ENCODE measurements at places on chromosomes 4 and X. TPM values are rescaled to one million over a fixed set of nuclear protein-coding genes. Genes with fewer than 3 reads are reported as not detected.

DNA sequence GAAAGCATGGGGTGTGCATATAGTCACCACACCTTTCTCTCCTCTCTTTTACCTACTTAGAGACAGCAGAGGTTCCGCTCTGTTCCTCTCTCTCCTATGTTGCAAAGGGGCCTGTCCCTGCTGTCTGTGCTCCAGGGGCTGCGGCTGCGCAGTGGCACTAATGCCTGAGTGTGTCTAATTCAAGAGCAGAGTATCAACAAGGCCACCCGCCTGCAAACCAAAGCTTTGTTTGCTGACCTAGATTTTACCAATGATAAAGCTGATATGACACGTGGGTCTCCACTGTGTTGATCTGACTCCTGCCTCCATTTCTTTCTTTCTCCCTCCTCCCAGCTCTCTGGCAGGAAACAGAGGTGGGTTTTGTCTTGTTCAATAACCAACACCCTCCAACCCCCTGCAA, 74.9 kb downstream of the NSG1 start:
- peak; percentile 65 for DNase-seq
- H3K27me3 ChIP-seq, result no peaks in the 10 kb centered on the region

GRCh38 chr4:128347930-128348660, 60.5 kb upstream of the PGRMC2 start:
- no peaks in the 10 kb centered on the region for H3K4me1 ChIP-seq
- H3K4me3 ChIP-seq, result no peak overlapping the region
- no peak overlapping the region for H3K27ac ChIP-seq
- no peak for DNase-seq

DNA sequence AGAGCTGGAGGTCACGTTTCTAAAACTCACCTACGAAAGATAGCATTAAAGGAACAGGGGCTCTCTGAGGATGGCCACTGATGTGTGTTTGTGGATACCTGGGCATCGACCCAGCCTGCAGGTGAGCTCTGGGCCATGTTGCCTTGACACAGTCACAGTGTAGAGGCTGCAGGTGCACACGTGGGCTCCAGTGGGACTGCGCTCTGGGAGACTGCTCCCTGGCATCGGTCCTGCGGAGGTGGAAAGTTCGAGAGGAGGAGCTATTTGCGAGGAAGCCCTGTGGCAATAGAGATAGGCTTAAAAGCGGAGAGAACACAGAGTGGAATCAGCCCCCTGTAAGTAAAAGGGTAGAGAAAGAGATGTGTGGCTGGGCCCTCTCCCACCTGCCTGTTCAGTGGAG, 12.3 kb upstream of the TADA2B start:
- H3K4me1 ChIP-seq, result peaks cover 10% of the 10 kb centered on the region
- H3K27ac ChIP-seq, result no peak overlapping the region
- no peak overlapping the region for H3K4me3 ChIP-seq

GRCh38 chr4:119478446-119479179, 150.0 kb downstream of the PDE5A start:
- peaks cover 51% of the 10 kb centered on the region for H3K36me3 ChIP-seq
- no peak for DNase-seq
- H3K4me3 ChIP-seq, result no peak overlapping the region
- no peaks in the 10 kb centered on the region for H3K27me3 ChIP-seq
- no peaks in the 10 kb centered on the region for H3K4me1 ChIP-seq

DNA sequence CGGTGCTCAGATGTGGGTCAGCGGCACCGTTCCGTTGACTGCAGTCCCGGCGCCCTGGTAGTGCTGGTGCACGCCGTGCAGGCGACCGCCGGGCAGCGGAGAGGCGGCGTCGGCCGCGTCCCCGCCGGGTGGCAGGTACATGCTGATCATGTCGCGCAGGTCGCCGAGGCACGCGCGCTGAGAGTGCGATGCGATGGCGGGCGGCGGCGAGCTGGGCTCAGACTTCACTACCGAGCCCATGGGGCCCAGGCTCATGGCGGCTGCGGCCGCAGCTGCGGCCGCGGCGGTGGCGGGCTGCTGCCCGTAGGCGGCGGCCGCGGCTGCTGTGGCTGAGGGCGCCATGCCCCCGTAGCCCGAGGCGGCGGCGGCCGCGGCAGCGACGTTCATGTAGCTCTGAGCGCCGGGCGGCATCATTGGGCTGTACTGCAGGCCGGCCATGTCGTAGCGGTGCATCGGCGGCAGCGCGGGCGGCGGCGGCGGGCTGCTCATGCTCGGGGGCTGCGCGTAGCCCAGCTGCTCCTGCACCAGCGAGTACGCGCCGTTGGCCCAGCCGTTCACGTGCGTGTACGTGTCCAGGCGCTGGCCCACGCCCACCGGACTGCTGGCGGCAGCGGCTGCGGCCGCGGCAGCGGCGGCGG, 1.0 kb downstream of the SOX3 start:
- H3K27ac ChIP-seq, result no peak overlapping the region
- peaks cover 2% of the 10 kb centered on the region for H3K36me3 ChIP-seq
- peaks cover 3% of the 10 kb centered on the region for H3K4me1 ChIP-seq
- DNase-seq, result no peak

DNA sequence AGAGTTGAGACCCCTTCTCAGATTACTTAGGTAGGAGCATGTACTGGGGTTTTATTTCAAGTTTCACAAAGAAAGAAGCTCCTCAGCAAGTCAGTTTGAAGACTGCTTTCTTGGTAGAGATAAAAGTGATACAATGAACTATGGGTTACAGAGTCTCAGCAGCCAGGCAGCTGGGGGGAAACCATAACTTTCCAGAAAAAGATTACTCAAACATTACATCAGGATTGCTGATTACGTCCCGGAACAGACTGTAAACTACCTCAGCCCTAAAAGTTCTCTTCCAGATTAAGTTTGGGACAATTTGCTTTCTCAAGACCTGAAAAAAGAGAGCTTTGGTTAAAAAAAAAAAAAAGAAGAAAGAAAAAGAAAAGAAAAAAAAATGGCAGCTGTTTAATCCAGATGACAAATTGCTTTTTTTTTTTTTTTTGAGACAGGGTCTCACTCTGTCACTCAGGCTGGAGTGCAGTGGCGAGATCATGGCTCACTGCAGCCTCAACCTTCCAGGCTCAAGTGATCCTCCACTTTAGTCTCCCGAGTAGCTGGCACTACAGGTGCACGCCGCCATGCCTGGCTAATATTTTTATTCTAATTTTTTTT, 16.6 kb downstream of the SAT1 start:
- H3K4me3 ChIP-seq, result no peak overlapping the region
- H3K36me3 ChIP-seq, result no peaks in the 10 kb centered on the region
- H3K4me1 ChIP-seq, result peaks cover 4% of the 10 kb centered on the region
- no peak for DNase-seq
- no peak overlapping the region for H3K27ac ChIP-seq

DNA sequence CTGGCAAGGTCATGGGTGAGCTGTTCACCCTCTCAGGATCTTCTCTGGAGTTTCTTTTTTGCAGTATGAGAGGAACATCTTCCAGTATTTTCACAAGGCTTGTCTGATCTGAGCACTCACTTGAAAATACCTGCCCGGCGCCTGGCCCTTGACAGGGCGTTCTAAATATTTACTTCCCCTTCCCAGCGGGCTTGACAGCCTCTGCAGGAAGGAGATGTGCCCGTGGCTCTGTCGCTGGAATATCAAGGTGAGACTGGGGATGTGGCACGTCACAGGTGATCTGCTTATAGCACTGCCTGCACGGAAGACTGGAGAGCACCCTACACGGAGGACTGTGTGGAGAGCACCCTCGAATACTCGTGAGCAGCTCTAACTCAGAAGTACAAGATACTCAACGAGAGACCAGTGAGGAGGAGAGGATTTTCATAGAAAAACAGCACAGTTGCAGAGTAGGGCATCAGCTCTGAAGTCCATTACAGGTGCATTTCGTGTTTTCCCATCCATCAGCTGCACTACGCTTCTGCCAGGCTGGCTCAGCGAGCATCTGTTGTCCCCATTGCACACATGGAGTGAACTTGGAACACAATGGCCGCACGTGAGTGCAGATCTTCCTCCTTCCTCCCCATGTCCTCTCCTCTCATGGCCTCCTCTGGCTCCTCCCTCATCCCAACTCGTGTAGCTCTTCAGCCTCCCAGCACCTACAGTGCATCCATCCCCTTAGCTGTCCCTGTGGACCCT, 32.1 kb downstream of the ZBTB49 start:
- no peaks in the 10 kb centered on the region for H3K27me3 ChIP-seq
- no peak overlapping the region for H3K4me3 ChIP-seq
- H3K4me1 ChIP-seq, result no peaks in the 10 kb centered on the region
- no peak for DNase-seq
- H3K36me3 ChIP-seq, result peaks cover 12% of the 10 kb centered on the region

DNA sequence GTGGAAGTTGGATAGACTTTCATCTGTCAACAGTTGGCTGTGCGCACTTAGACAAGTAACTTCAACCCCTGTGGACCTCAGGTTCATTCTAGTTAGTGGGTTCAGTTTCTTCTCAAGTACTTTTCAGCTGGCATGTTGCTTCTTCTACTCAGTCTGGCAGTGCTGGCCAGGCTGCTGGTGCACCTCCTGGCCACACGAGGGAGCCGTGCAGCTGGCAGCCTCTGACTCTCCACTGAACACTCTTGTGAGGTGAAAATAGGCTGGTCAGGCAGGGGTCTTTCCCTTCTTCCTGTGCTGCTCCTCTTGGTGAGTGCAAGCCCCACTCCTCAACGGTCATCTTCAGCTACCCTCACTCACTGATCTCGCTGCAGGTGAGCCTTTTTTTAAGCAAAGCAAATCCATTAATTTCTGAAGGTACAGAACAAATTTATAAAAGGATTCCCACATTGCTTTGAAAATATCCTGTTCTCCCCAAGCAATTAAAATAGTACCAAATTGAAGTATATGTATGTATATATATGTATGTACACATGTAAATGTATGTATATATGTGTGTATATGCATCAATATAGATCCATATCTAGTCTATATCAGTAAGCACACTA, 30.6 kb downstream of the LONRF3 start:
- H3K36me3 ChIP-seq, result no peaks in the 10 kb centered on the region
- H3K27me3 ChIP-seq, result no peaks in the 10 kb centered on the region
- H3K4me3 ChIP-seq, result no peak overlapping the region
- H3K4me1 ChIP-seq, result no peaks in the 10 kb centered on the region

- H3K4me3 ChIP-seq, result no peak overlapping the region
- no peak for DNase-seq
- H3K36me3 ChIP-seq, result no peaks in the 10 kb centered on the region
- H3K27me3 ChIP-seq, result peaks cover 2% of the 10 kb centered on the region
Observed at GRCh38 chrX:106752101-106752678, 25.7 kb downstream of the RNF128 start.

DNA sequence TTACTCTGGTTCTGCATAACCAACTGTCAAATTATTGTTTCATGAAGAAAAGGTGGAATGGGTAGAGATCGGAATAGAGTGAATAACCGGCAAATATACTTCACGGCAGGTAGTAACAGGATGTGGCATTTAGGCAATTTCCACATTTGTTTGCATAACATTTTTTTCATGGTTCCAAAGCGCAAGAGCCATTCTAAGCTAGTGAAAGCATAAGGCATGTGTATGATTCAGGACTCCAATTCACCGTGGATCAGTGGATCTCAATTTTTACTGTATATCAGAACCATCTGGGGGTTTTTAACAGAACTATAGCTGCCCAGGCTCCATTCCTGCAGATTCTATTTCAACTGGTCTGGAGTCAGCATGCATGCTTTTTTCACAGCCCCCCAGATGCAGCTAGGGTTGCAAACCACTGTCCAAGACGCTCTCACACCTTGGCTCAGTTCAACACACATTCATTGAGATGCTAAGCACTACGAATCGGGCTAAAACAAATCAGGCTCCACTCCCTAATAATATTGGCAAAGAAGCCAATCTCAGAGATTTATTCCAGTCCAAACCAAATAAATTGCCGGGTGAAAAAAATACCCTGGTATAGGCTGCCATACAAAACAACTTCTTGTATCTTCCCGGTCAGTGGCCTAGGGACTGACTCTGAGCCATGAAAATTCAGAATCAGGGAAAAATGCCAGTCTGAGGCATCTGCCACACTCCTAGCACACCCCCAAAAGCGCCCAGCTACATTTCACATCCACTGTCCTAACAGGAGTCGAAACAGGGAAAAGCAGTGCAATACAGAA, 30.0 kb downstream of the AFAP1 start:
- H3K27me3 ChIP-seq, result no peaks in the 10 kb centered on the region
- H3K4me3 ChIP-seq, result no peak overlapping the region
- no peak for DNase-seq
- no peaks in the 10 kb centered on the region for H3K36me3 ChIP-seq
- H3K4me1 ChIP-seq, result peaks cover 8% of the 10 kb centered on the region
- no peak overlapping the region for H3K27ac ChIP-seq

DNA sequence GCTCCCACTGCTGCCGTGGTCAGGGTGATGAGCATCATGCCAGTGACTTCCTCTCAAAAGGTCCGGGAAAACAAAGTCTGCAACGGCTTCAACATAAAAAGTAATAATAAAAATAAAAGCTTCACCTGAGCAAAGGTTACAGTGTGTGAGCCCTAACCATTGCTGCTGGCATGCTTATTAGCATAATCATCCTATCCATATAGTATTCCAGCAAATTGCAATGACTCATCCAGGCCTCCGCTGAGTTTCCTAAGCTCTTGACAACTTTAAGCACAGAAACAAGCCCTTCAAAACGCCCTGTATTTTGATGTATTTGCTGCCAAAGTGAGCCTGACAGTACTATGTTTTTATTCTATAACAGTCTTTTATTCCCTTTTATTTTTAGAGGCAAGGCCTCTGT, 100.5 kb downstream of the AASDH start:
- H3K27ac ChIP-seq, result no peak overlapping the region
- DNase-seq, result no peak
- H3K4me1 ChIP-seq, result peaks cover 10% of the 10 kb centered on the region
- H3K4me3 ChIP-seq, result no peak overlapping the region

- peaks cover 2% of the 10 kb centered on the region for H3K27me3 ChIP-seq
- DNase-seq, result no peak
Observed at GRCh38 chr4:100244347-100244746, 54.1 kb upstream of the DDIT4L start.

DNA sequence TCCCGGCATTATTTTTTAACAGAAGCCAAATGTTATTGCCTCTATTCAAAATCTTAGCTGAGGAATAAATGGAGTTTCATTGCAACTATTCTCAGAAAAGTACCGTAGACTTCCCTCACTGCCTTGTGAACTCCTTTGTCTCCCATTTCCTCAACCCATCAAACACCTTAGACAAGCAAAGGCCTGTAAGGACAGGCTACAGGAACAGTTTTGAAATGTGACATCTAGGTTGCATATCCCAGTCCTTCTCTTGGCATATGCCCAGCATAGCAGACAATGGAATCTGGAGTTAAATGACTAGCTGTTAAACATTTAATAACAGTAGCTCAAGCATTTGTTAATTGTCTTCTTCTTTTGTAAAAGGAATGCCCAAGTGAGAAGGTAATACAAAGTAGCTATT, 1371.7 kb downstream of the STIM2 start:
- no peaks in the 10 kb centered on the region for H3K36me3 ChIP-seq
- no peak for DNase-seq

GRCh38 chr4:3364199-3364598, 71.4 kb downstream of the RGS12 start:
- no peak overlapping the region for H3K4me3 ChIP-seq
- no peak overlapping the region for H3K27ac ChIP-seq
- H3K36me3 ChIP-seq, result no peaks in the 10 kb centered on the region
- peaks cover 15% of the 10 kb centered on the region for H3K4me1 ChIP-seq

- no peak overlapping the region for H3K4me3 ChIP-seq
- no peak for DNase-seq
- H3K4me1 ChIP-seq, result no peaks in the 10 kb centered on the region
- H3K36me3 ChIP-seq, result no peaks in the 10 kb centered on the region
- peaks cover 4% of the 10 kb centered on the region for H3K27me3 ChIP-seq
- H3K27ac ChIP-seq, result no peak overlapping the region
Observed at GRCh38 chrX:9207142-9207541, 173.2 kb upstream of the FAM9B start.

The PHOX2B gene
- total RNA-seq, result not detected

The RASL11B gene
- total RNA-seq, result 0.25 TPM

The FRG2 gene
- total RNA-seq, result not detected

The DSPP gene
- not detected for total RNA-seq

The PPP2R3B gene
- 26.3 TPM for total RNA-seq

The CXCL1 gene
- not detected for total RNA-seq

The RNF150 gene
- total RNA-seq, result not detected
